ENCODE measurements at places on chromosomes 13 and 19.
A peak's percentile ranks its signal among the peaks of the same experiment; 100 is the strongest.

DNA sequence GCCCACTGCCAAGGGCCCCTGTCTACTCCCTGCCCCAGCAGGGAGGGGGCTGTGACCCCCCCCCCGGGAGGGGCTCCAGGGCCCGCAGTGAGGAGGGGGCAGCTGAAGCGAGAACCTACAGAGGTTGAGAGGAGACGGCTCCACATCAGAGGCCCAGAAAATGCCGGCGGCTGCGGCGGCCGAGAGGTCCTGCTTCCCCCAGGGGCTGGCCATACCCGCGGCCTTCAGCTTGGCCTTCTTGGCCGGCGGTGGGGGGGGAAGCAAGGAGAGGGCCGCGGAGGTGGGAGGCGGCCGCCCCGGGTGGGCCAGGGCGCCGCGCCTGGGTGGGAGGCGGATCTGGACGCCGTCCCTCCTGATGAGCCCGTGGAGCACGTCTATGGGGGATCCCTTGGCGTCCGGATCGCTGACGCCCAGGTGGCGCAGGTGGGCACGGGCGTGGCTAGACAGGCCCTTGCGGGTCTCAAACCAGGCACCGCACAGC lies 9.2 kb upstream of the AKAP8L start:
- no peak for DNase-seq

DNA sequence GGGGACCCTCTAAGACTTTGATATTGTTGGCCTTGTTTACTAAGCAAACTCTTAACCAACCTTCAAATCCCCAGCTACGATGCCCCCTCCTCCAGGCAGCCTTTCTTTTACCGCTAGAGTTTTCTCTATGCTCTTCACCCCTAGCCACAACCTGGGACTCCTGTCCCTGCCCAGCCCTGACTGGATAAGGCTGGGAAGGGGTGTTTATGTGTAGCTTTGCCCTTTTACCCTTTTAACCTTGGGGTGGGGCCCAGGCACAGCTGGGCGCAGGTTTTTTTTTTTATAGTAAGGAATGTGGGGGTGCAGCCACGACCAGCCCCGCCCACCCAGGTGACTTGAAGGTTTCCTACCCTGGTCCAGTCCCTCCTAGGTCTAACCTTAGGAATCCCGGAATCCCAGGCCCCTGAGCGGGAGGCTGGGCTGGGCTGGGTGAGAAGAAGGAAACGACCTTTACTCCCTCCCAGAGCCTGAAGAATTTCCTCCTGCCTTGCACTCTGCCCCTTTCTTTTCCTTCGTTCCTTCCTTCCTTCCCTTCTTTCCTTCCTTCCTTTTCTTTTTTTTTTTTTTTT lies 12.2 kb downstream of the TJP3 start:
- DNase-seq = no peak

- DNase-seq = no peak
Measured at GRCh38 chr19:54337858-54338230, 1.1 kb downstream of the LILRA4 start.

DNA sequence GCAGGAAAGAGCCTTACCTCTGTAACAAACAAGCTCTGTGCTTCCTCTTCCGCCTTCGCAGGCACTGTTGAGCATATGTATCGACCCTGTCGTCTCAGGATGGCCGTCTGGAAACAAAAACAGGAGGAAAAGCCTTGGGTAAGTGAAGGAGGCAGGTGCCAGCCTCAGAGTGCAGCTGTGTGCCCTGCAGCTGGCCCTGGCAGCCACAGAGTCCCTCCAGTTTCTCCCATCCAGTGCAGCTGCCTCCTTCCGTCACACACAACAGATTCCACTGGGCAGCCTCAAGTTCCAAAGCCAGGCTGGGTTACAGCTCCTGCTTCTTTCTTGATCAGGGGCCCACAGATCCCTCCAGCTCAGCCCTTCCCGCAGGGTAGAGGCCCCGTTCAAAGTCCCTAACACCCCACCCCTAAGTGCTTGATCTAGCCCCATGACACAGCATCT lies 47.7 kb downstream of the DOCK9 start:
- DNase-seq = no peak

DNA sequence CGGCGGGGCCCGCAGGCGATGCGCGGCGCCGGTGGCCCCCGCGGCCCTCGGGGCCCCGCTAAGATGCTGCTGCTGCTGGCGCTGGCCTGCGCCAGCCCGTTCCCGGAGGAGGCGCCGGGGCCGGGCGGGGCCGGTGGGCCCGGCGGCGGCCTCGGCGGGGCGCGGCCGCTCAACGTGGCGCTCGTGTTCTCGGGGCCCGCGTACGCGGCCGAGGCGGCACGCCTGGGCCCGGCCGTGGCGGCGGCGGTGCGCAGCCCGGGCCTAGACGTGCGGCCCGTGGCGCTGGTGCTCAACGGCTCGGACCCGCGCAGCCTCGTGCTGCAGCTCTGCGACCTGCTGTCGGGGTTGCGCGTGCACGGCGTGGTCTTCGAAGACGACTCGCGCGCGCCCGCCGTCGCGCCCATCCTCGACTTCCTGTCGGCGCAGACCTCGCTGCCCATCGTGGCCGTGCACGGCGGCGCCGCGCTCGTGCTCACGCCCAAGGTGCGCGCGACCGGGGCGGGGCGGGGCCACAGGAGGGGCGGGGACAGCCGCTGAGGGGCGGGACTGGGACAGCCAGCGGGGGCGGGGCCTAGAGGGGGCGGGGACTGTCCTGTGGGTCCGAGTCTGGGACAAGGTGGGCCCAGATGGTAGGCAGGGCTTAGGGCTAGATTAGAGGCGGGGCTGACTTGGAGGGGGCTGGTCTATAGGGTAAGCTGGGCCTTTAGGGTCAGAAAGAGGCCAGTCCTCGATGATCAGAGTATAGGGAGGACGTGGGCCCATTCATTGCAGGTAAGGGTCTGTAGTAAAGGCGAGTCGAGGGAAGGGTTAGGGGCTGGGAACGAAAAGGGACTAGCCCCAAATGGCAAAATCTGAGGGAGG lies 5.1 kb downstream of the GRIN2D start:
- peak; percentile 46 for DNase-seq

DNA sequence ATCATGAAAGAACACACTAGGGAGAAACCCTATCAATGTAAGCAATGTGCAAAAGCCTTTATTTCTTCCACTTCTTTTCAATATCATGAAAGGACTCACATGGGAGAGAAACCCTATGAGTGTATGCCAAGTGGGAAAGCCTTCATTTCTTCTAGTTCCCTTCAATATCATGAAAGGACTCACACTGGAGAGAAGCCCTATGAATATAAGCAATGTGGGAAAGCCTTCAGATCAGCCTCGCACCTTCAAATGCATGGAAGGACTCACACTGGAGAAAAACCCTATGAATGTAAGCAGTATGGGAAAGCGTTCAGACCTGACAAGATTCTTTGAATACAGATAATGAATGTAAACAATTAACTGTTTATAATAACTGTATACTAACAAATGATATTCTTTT lies 15.0 kb upstream of the ZNF439 start:
- no peak for DNase-seq

DNA sequence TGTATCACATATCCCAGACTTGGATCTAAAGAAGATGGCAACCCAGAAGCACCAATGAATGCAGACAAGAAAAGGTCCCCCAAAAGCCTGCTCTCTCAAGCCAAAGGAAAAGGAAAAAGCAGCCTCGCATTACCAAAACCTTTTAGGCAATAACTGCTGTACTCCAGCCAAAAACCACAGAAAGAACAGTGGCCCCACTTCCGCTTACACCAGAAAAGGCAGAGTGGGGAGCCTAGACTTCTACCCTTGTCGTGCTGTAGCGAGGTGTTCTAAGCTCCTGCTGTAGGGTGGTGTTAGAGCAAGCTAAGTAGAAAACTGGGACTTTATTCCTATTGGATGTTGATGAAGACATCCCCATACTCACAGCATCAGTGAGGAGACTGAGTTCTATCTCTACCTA lies 244.0 kb upstream of the RXFP2 start:
- DNase-seq = no peak

GRCh38 chr13:107203146-107203847 lies 635.4 kb upstream of the ARGLU1 start:
- no peak for DNase-seq

DNA sequence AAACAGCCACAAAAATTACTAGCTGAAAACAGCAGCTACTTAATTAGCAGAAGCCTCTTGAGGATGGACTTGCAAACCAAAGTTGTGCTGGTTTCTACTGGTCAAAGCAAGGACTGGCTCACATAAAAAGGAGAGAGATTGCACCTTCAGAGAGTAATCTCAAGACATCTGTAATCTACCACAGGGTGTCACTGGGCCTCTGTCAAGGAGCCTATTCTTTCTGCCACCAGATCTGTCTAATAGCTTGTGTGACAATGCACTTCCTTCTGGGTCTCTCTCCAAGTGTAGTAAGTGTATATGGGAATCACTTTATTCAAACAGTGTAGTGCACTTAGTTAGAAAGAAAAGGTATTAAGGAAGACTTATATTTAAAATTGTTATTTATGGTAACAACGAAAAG lies 24.4 kb upstream of the ZNF561 start:
- no peak for DNase-seq

GRCh38 chr19:34335914-34336313 lies 29.1 kb upstream of the GPI start:
- DNase-seq = no peak

GRCh38 chr19:18972851-18973250 lies 31.8 kb upstream of the HOMER3 start:
- no peak for DNase-seq
